CD4-positive, CD25-positive, alpha-beta regulatory T cell (primary cell): ENCODE measurements at places on chromosomes 4 and X. TPM values are rescaled to one million over a fixed set of nuclear protein-coding genes. Genes with fewer than 3 reads are reported as not detected.

The PCYT1B gene
- 0.89 TPM for total RNA-seq

The TRAPPC11 gene
- total RNA-seq: 33.4 TPM

The DRD5 gene
- not detected for total RNA-seq

The ATP2B3 gene
- not detected for total RNA-seq

The TLR2 gene
- 1.4 TPM for total RNA-seq

The MTCP1 gene
- total RNA-seq: 16.1 TPM

The MAGEE2 gene
- not detected for total RNA-seq

The MAGEA2B gene
- total RNA-seq: not detected

The NUP62CL gene
- 3.3 TPM for total RNA-seq

The NEIL3 gene
- 5.0 TPM for total RNA-seq

The GAR1 gene
- 14.3 TPM for total RNA-seq

The ADAM29 gene
- not detected for total RNA-seq

- DNase-seq: no peak
These were observed 32.9 kb upstream of the PRPS2 start for GRCh38 chrX:12758291-12758690.

DNA sequence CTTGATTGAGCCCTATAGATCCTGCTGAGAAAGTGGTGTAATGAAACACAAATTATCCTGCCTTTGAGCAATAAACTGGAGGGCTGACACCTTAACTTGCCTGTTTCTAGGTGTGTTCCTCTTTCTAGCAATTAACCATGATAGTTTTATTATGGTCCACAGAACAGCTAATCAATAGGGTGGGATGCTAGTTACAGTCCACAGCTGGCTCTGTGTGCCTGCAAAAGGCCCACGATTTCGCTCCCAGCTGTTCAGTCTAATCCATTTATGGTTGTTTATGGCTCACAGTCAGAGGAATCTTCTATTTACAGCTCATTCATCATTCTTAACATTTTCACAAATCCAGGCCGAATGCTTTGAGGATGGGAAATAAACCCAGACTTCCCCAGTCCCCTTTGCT lies 674.9 kb downstream of the SMARCA1 start:
- DNase-seq: no peak

GRCh38 chrX:24292353-24292752 lies 21.5 kb downstream of the SUPT20HL2 start:
- no peak for DNase-seq

- DNase-seq: no peak
These were observed 89.4 kb downstream of the ABLIM2 start for GRCh38 chr4:8069102-8069752.

DNA sequence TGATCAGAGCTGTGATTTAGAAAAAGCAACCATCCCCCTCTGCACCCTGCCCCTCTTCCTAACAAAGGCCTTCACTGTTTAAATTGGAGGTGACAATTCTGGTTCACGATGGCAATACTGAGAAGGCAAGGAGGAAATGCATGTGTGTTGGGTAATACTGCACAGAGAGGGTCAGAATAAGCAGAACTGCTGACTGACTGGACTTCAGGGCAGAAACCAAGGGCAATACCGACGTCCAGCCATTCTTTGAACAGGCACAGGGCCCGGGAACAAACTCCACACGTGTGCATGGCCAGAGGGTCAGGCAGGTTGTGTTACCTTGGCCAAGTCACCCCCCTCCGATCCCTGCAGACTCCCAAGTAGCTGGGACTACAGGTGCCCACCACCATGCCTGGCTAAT lies 6.0 kb downstream of the ACSL1 start:
- no peak for DNase-seq

- no peak for DNase-seq
These were observed 493 bp upstream of the KCNIP4 start for GRCh38 chr4:21949073-21949457.

DNA sequence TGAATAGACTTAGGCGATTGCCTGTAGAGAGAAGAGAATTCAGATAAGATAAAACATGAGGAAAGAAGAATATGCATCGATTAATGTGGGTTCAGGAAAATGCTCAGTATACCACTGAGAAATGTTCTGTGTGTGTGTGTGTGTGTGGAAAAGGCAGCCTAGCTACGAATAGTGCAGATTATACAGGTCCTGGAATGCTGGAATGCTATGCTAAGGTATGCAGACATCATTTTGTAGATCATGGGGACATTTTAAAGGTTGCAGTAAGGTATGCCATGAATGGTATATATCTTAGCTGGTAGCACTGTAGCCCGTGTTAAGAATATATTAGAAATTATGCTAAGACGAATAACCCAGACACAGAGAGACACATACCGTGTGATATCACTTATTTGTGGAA lies 267.9 kb downstream of the TLL1 start:
- no peak for DNase-seq

- no peak for DNase-seq
These were observed 240.0 kb upstream of the GALNTL6 start for GRCh38 chr4:171573181-171573580.

DNA sequence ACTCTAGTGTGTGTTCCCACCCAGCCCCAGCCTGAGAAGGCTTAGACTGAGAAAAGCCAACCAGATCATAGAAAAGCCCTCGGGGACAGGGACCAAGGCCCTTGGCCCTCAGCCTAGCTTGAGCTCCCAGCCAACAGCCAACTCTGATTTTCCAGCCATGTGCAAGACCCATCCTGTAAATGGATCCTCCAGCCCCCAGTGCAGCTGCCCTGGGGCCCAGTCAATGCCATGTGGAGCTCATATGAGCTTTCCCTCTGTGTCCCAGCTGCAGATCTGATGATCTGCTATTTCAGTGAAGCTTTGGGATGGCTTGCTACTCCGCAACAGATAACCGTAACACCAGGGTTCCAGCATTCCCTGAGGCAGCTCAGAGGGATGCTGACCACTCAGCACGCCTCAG lies 40.5 kb upstream of the CDKN2AIP start:
- DNase-seq: no peak

DNA sequence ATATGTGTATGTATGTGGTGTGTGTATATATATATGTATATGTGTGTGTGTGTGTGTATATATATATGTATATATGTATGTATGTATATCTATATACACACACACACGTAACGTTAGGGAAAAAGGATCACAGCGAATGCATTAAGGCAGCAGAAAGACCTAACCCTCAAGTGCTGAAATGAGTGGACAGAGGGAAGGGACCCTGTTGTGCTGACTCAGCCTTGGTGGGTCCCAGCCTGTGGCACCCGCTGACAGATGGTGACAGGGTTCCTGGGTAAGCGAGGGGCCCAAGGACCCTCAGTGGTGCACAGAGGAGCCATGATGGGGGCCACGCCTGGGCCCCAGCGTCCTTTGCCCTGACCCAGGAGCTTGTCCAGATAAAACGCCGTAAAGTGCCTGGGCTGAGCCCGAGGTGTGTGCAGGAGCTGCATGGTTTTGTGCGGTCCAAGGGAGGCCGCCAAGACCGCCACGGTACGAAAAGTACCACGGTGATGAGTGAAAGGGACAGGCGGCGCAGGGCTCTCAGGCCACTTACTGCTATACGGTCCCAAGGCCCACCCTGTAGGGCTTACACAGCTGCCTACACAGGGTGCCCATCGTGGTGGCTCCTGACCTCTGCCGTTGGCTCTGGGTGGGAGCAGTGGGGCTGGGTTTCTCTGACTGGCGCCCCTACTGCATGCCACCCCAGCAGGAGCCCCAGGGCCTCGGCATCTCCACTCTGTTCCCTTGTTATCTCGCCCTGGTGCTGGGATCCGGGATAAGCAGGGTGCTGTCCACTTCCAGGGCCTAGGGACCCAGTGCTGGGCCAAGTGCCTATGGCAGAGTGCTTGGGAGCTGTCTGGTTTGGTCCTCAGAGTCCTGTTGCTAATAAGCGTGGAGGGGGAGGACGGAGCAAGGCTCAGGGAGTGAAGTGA lies 10.0 kb downstream of the SH3BP2 start:
- DNase-seq: no peak

GRCh38 chr4:41930139-41930831 lies 4.9 kb upstream of the TMEM33 start:
- DNase-seq: no peak

DNA sequence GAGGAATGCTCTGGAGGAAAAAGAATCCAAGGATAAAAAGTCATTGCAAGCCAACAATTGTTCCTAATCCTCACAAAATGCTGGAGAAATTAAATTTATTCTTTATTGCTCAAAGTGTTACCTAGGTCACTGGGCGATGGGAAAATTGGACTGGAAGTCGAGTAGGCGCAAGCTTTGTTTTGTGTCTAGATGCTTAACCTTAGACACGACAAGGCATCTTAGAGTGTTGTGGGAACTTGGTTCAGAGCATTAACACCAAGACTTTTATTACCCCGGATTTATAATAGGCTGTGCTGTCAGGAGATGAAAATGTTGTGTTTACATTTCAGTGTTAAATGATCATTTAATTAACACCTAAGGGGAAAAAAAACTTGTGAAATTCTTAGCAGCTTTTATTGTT lies 25.1 kb downstream of the SLIT2 start:
- DNase-seq: no peak

DNA sequence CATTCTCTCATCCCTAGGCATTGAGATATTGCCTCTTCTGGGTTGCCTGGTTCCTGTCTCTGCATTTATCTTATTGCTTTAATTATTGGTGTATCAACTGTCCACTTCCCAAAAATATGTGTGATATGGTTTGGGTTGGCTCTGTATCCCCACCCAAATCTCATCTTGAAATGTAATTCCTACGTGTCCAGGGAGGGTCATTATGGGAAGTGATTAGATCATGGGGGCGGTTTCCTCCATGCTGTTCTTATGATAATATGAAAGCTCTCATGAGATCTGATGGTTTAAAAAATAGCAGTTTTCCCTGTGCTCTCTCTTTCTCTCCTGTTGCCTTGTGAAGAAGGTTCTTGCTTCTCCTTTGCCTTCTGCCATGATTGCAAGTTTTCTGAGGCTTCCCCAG lies 308.3 kb upstream of the HS3ST1 start:
- no peak for DNase-seq

GRCh38 chr4:89171176-89171805 lies 60.0 kb downstream of the TIGD2 start:
- DNase-seq: no peak

DNA sequence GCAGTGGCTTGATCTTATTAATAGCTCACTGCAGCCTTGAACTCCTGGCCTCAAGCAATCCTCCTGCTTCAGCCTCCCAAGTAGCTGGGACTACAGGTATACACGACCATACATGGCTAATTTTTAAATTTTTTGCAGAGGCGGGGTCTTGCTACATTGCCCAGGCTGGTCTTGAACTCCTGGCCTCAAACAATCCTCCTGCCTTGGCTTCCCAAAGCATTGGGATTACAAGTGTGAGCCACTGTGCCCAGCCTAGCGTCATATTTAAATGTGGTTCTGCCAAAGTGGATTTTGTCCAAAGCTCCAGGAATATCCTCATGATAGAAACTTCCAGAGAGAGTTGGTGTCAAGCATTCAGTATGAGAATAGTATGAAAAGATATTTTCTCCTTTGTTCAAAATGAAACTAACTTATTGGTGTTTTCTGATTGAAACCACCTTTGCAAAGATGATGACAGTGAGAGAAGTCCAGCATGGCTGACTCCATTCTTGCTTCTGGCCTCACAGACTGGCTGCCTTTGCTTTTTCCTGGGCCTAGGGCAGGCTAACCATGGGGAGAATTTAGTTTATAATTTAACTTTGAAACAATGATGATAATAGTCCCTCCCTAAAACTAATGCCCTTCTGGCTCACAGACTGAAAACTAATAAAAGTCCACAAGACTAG lies 129.0 kb downstream of the C4orf51 start:
- no peak for DNase-seq

- no peak for DNase-seq
These were observed 99.2 kb downstream of the ADGRL3 start for GRCh38 chr4:61299316-61299715.

DNA sequence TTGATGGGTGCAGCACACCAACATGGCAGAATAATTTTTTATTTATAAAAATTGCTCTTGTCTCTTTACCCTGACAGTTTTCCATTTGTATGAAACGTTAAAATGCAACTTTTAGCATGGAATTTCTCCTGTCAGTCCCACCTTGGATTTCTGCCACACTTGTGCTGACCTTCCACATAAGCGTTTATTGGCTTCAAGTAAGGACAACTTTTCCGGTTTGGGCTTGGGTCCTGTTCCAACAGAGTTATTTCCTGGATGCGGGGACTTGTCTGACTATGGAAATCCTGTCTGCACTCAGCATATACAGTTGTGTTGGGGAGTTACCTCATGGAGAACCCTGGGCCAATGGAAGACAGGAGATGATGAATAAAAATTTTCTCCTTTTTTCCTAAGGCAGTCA lies 294.7 kb downstream of the NAF1 start:
- no peak for DNase-seq

DNA sequence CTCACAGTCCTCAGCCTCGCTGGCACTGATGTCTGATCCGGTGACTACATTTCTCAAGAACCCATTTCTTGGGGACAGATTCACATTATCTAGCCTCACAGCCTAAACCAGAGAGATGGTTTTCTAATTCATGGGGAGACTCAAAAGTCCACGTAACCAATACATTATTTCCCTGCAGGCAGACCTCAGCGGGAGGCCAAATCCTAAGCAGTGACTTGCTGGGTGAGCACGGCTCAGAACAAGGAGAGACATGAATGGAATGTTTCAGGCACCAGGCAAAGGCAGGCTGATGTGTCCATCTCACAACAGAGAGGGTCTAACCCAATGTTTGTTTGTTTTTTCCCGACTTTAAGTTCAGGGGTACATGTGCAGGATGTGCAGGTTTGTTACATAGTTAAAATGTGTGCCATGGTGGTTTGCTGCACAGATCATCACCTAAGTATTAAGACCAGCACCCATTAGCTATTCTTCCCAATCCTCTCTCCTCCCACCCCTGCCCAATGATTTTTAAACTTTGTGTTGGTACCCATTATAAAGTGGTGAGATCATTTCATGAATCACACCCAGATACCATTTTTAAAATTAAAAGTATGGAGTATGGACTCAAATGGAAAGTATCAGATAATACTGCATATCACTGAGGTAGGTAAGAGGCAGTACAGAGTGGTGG lies 53.3 kb downstream of the SCD5 start:
- DNase-seq: no peak

DNA sequence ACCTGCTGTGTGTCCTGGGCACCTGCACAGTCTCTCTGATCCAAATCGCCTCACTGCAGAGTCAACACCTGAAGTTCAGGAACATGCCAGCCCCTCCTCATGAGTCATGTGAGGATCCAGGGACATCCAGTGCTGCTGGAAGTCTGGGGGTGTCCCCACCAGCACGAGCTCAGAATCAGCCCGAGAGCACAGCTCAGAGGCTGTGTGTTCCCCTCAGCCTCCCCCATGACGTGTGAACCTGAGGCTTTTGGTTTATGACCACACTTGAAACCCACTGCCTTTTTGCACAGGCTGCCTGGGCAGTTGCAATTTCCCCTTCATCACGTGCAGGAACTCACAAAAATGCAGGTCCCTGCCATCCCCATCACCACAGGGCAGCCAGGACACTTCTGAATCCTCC lies 47.1 kb downstream of the PPP2R2C start:
- DNase-seq: no peak

GRCh38 chr4:17502756-17503155 lies 9.1 kb downstream of the QDPR start:
- no peak for DNase-seq

DNA sequence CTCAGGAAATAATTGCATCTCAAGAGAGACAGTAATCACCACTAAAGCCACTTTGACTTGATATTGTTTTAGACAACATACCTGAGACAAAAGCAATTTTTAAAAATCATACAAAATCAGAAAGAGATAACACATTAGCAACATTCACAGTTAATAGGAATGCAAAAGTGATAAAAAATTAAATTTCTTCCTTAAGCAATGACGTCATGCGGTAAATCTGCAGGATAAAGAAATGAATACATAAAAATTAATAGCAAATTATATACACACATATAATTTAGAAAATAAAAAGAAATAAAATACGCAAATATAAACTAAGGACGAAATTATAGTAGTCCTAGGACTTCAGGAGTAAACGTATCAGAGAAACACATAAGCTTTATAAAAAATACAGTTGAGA lies 866.5 kb upstream of the PRKX start:
- no peak for DNase-seq
